Smooth muscle cell of trachea (primary cell): ENCODE measurements at places on chromosomes 12 and 14. TPM values are rescaled to one million over a fixed set of nuclear protein-coding genes. Genes with fewer than 3 reads are reported as not detected.

Gene CAPZA3
- total RNA-seq = not detected in 2 replicates

Gene TOMM20L
- total RNA-seq = not detected in 2 replicates

Gene C14orf180
- not detected in 2 replicates for total RNA-seq

Gene SYNDIG1L
- total RNA-seq = under 0.01 and 0.15 TPM in 2 replicates
